ENCODE measurements at places on chromosomes 13 and 19. TPM values are rescaled to one million over a fixed set of nuclear protein-coding genes. Genes with fewer than 3 reads are reported as not detected.

Gene METTL21C
- not detected for polyA plus RNA-seq

- DNase-seq, result no peak
These were observed 4.6 kb upstream of the SCEL start for GRCh38 chr13:77530875-77531274.

Gene BRME1
- polyA plus RNA-seq, result 0.38 TPM

Gene TRIP10
- 42.1 TPM for polyA plus RNA-seq

DNA sequence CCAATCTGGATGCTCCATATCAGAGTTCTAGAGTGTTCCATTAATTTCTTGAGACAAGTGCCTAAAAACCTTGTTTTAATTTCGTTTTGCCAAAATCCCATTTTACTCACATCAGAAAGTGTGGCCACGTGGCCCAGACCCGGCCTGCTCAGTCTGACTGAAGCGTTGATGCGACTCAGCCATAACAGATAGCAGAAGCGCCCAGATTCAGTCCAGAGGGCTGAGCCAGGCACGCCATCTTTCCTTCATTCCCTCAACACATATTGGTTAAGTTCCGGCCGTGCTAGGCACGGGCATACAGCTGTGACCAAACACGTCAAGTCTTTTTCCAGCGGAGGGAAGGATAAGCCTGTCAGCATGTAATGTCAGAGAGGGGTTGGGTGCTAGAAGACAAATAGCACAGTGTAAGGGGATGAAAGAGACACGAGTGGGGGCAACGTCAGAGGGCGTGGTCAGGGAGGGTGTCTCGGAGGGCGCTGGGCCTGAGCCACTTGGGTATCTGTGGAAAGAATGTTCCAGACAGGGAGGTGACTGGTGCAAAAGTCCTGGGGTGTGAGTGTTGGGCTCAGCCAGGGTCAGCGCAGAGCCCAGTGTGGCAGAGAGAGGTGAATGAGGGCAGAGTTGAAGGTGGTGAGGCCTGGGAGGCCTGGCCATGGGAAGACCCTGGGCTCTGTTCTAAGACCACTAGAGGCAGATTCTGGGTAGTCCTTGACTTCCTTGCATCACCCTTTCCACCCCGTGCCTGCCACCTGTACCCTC, 3.1 kb downstream of the F10 start:
- DNase-seq, result no peak

Gene ZNF497
- 0.20 TPM for polyA plus RNA-seq

- no peak for DNase-seq
These were observed 1796.5 kb upstream of the MIR17HG start for GRCh38 chr13:89550938-89551337.
